ENCODE measurements at places on chromosomes 2 and 18.

DNA sequence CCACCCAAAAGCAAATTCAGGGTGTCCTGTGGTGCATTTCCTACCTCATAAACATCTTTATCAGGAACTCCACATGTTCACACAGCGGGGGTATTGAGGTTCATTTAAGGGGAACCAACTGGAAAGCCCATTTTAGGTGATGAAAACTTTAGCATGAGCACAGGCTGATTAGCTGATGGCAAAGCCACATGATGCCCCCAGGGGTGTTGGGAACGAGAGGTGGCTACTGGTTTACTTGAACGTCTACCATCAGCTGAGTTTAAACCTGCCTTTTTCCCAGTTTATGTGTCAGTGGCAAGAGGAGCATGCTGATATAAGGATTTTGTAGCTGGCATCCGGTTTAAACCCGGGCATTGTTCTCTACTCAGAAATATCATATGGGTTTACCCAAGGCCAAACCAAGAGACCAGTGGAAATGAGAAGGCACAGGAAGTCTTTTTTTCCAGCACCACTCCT lies 54.5 kb upstream of the UPP2 start:
- no peak for DNase-seq

DNA sequence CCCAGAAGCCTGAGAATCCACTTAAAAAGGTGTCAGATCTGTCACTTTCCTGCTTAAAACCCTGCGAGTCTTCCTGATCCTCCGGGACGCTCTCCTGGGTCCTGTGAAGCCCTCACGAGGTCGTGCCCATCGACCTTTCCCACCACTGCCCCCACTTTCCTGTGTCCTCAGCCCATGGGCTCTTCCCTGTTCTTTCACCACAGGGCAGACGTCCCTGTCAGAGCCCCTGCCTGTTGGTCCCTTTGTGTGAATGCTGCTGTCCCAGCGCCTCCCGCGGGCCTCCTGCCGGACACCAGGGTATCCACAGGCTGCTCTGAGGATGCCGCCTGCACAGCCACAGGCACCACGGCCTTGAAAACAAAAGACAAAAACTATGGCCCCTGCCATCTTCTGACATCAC lies 125.6 kb downstream of the TMEM18 start:
- DNase-seq = no peak

GRCh38 chr2:127044165-127044718 lies 62.7 kb downstream of the BIN1 start:
- DNase-seq = no peak

DNA sequence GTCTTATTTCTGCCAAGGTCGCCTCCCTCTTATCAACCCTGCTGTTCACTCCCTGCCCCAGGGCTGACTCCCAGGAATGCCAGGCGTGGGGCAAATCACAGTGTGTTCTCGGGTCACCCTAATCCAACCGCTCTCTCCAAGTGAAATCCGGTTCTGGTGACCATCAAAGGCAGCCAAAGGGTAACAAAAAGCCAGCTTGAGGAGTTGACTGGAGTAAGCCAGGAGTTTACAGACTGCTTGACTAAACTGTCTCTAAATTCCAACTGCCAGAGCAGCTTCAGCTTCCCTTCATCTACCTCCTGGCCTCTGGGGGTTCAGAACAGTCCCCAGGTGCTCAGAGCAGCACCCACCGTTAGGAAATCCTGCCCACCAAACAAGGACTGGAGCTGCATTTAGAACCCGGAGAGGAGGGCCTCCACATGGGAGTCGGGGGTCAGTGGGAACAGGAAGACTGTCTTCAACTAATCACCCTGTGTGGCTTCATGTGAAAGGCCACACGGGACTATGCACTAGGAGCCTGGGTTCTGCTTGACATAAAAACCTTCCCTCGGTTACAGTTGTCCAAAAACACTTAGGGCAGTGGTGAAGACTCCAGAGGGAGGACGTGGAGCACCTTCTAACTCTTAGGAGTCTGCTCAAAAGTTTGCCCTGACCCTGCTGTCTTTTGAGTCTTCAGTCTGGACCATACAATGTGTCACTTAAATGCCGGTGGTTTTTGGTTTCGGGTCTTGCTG lies 24.2 kb upstream of the MCFD2 start:
- no peak for DNase-seq

GRCh38 chr18:3129053-3129864 lies 90.5 kb downstream of the MYOM1 start:
- DNase-seq = peak; percentile 89

DNA sequence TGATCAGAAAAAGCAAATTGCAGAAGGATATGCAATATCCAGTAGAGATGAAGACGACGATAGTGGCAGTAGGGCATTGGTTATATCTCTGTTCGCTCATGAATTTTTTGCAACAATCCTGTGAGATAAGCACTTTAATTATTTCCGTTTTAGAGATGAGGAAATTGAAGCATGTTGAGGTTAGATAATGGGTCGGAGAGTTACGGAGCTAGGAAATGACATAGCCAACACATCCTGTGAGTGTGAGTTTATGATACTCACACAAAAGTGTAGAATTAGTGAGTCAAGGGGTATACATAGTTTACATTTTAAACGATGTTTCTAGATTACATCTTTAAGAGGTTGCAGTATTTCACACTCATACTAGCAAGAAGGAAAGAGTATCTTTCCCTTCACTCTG lies 123.1 kb upstream of the ARL4C start:
- no peak for DNase-seq

GRCh38 chr2:203873921-203874631 lies 6.5 kb downstream of the CTLA4 start:
- no peak for DNase-seq

- DNase-seq = no peak
These were observed 104.3 kb downstream of the CEP192 start for GRCh38 chr18:13095466-13095865.

GRCh38 chr2:106037932-106038331 lies 156.2 kb downstream of the UXS1 start:
- no peak for DNase-seq
